Activated CD8-positive, alpha-beta memory T cell treated with anti-CD3 and anti-CD28 coated beads for 4 hours (primary cell): ENCODE measurements at places on chromosomes 1 and 21.

DNA sequence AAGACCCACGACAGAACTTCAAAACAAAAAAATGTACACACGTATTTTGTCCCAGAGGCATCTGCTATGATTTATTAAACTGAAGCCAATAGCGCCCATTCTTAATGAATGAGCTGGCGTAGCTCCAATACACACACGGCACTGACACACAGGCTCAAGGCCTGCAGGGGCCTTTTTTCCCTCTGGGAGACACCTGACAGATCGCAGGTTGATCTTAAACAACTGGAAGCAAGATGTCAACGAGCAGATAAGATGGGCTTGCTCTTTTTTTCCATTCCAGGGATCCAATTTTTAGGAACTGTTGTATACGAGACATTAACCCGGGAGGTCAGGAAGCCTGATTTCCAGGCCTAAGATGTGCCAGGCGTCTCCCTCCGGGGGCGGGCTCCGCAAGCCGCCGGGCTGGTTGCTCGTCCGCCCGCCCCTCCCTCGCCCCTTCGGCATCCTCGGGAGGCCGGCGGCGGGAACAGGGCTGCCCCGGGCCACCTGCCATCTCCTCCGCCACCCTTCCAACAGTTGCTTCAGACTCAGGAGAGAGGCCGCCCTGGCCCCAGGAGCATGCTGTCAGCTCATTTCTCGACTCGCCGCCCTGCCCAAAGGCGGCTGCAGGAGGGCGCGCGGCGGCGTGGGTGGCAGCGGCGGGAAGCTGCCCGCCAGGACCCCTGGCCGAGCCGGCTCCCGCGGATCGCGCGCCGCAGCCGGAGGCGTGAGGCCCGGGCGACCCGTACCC is 735 bp downstream of the TTC13 start:
- DNase-seq = no peak

DNA sequence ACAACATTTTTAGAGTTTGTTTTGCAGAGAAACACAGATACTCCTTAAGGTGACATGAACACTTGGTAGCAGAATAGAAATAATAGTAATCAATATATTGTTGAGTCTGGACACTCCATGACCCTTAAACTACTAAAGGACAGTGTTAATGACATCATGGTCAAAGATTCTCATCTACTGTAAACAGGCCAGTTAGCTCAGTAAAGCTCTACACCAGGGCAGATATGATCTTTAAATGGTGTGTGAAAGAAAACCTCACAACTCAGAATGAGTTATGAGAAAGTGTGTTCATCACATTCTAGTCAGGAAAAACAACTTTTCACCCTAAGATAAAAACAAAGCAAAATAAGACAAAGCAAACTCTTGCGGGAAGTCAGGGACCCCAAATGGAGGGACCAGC is 58.1 kb upstream of the ADAMTS5 start:
- DNase-seq = no peak

DNA sequence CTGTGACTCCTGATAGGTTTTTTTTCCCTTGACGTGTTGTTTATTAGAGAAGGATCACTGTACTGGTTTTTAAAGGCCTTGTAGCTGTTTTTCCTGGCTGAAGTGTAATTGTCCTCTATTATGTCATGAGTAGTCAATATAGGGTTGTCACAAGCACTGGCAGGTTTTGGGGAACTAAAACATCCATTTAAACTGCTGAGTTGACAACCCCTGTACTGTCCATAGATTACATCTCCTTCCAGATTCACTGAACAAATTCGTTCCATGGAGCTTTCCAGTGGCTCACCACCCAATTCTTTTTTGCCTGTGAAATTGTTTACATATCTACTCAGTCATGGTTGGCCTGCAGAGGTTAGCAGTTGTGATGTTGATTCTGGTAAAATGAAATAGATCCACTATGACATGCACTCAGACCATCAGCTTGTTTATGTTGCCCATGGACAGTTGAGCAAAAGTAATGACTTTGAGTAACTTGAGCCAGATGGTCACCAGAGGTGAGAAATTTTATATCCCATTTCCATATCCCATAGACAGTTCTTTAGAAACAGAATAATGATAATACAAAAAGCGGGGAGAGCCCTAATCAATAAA is 59.9 kb upstream of the QSOX1 start:
- DNase-seq = no peak

- DNase-seq = no peak
Measured at GRCh38 chr1:218925777-218926176, 247.9 kb upstream of the LYPLAL1 start.

- no peak for DNase-seq
Measured at GRCh38 chr1:188660572-188660971, 1817.1 kb downstream of the BRINP3 start.

- no peak for DNase-seq
Measured at GRCh38 chr1:168081373-168082007, 55.2 kb downstream of the GPR161 start.

GRCh38 chr1:216142921-216143320 is 280.3 kb downstream of the USH2A start:
- no peak for DNase-seq

DNA sequence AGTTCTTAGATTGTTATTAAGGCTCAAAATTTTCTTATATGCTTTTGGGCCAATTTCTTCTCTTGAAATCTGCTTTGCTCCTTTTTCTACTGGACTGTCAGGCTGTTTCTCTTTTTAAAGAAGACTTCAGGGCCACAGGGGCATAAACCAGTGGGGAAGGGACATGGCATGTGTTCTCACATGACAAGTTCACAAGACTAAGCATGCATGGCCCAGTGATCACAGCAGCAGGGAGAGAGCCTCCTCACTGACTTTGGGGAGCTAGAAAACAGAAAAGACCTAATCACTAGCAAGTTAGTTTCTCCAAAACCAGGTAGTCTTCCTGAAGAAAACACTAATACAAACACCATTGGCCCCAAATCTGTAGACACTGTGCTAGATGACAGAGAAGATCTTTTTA is 64.8 kb downstream of the RAB3GAP2 start:
- no peak for DNase-seq

DNA sequence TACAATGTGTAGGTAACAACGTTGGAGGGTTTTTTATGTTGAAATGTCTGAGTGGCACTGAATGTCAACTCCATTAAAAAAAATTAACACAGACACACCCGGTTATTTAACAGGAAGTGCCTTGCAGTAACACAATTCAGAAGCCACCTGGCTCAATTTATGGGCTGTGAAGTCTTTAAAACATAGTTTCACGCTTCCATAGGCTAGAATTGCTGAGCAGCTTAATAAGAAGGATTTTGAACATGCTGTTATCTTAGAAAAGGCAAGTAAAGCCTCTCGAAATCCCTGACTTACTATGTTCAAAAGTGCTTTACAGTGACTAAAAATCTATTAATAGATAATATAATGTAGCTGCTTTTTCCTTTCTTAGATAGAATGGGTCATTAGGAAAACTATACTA is 19.7 kb downstream of the SRSF4 start:
- DNase-seq = no peak

DNA sequence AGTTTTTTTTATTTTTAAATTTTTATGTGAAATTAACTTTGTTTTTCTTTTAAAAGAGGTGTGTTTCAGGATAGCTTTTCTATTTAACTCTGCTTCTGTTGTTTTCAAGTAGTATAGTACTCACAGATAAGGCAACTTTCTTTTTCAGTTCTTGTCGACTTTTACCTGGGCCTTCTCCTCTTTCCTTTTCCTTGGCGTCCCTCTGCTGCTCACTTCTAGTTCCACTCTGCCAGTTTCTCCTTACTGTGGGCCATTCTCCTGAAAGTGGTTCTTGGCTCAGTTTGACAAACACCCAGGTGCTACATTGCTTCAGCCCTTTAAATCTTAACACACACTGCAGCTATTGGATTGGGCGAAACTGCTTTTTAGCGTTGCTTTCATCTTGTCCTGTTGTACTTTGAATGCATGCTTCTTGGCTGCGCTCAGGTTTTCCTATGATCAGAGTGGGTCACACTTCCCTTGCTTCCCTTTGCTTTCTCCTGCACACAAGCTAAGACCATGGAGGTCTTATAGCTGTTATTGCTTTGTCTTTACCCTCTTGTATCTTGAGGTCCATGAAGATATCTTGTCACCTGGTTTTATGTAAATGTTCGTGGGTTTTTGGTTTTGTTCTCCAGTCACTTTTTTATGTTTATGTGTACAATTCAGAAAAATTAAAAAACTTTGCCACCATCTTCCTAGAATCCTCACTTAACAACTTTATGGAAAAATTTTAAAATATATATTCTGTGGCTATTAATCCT is 21.6 kb downstream of the GABPA start:
- no peak for DNase-seq

GRCh38 chr1:205510951-205511330 is 6.5 kb downstream of the CDK18 start:
- DNase-seq = no peak
